ENCODE measurements at places on chromosomes 5 and 9.

DNA sequence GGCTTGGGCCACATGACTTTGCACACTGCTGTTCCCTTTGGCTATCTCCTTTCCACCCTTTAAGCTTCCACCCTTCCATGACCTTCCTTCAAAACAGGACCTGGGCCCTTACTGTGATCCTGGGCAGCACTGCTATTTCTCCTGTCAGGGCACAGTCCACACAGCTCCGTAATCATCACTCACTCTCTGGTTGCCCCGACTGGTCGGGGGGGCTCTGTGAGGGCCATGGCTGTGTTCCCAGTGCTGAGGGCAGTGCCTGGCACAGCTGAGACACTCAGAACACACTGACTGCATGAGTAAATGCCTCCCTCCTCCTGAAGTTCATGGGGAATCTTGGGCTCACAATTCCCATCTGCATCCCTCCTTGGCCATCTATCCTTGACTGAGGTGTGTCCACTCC is 12.2 kb downstream of the TRAF1 start:
- no peak for DNase-seq

GRCh38 chr9:124084087-124084486 is 72.5 kb downstream of the LHX2 start:
- DNase-seq = no peak

DNA sequence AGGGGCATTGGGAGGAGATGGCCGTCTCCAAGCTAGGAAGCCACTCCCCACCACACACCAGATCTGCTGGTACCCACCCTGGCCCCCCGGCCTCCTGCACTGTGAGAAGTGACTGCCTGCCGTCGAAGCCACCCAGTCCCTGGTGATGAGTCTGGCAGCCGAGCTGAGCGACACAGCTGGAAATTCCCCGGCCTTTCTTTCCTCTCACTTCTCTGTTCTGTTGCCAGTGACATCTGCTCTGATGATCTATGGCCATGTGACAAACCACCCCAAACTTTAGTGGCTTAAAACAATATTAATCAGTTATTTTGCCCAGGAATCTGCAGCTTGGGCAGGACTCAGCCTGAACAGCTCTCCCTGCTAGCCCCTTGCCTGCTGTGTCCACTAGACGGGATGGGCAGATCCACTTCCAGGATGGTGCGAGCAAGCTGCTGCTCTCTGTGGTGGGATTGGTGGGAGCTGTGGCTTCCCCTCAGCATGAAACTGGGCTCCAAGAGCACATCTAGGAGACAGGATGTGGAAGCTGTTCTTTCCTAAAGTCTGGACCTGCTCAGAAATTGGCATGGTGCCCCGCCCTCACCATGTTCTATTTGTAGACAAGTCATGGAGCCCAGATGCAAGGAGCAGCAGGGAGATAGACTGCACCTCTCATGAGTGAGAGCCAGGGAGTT is 211.2 kb downstream of the GADD45G start:
- no peak for DNase-seq

- DNase-seq = peak; percentile 80
These were observed 421 bp upstream of the DEPDC1B start for GRCh38 chr5:60700416-60700757.

DNA sequence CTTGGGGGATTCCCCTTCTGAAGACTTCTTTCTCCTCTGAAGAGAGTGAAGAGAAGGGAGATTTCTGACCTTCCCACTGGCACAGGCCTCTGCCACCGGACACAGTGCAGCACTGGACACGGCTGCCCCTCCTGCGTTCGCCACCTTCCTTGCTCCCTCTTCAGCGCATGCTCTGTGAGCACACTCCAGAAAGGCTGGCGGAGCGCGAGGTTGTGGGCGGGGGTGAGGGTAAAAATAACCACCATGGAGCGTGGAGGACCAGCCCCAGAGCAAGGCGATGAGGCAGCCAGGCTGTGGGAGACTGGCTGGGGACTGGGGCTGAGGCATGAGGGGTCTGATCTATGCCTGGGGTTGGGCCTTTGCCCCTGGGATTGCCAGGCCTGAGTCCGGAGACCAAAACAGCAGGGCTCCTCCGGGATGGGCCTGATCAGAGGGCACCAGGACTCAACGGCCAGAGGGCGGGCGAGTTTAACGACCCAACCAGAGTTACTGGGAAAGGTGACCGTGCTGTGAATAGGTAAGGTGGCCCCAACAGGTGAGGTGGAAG is 97.2 kb downstream of the ROR2 start:
- DNase-seq = no peak

GRCh38 chr9:22529426-22530199 is 83.0 kb downstream of the DMRTA1 start:
- DNase-seq = no peak

DNA sequence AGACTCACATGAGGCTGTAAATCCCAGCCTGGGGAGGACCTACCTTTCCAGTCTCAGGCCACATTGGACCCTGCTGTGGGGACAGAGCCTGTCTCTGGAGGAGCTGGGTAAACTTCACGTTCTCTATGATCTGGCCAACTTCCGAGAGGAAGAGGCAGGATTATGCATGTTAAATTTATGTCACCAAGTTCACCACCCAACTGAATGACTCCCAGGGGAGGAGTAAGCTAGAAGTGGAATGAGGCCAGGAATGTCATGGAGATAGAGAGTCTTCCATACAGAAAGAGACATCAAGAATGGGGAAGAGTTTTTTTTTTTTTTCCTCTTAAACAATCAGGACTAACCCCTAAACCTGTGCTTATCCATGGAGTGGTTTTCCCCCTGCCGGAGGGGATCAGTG is 90.3 kb upstream of the PALM2AKAP2 start:
- no peak for DNase-seq

- no peak for DNase-seq
These were observed 35.9 kb downstream of the MAMDC2 start for GRCh38 chr9:70079417-70080037.

DNA sequence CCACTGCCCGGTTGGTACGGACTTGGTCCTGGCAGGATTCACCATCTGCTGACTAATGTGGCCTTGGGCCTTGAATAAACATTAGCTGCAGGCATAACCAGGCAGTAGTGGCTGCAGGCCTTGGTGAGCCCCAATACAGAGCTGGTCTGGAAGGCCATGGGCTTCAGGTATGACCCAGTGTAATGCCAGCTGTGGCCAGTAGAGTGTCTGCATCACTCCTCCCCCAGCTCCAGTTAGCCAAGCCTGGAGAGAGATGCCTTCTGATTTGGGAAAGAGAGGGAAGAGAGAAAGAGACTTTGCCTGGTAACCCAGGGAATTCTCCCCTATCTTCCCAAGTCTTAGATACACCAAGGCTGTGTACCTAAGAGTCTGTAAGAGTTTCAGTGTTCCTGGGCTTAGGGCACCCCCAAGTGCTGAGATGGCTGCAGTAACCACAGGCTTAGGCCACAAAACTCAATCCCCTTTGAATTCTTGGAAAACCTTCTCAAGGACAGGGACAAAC is 5.6 kb upstream of the C5 start:
- no peak for DNase-seq

DNA sequence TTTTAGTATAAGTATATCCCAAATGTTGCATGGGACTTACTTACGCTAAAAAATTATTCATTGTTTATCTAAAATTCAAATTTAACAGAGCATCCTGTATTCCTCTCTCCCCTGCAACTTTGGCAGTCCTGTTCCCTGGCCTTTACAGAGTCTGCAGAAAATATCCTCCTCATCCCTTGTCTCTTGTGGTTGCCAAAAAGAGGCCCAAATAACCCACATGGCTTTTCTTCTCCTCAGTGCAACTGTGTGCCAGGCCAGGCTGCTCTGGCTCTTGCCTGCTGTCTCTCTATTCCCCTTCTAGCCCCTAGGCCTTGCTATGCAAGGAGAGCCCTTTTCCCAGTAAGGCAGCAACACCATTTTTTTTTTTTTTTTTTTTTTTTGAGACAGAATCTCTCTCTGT is 23.0 kb downstream of the ARHGEF37 start:
- no peak for DNase-seq

- DNase-seq = no peak
These were observed 131.4 kb downstream of the CCDC192 start for GRCh38 chr5:127834554-127834953.

GRCh38 chr9:129939431-129939830 is 103.6 kb downstream of the FNBP1 start:
- DNase-seq = no peak

- DNase-seq = no peak
These were observed 23.5 kb upstream of the HAND1 start for GRCh38 chr5:154501566-154501965.

GRCh38 chr5:43523662-43524072 is 8.7 kb upstream of the C5orf34 start:
- DNase-seq = no peak

DNA sequence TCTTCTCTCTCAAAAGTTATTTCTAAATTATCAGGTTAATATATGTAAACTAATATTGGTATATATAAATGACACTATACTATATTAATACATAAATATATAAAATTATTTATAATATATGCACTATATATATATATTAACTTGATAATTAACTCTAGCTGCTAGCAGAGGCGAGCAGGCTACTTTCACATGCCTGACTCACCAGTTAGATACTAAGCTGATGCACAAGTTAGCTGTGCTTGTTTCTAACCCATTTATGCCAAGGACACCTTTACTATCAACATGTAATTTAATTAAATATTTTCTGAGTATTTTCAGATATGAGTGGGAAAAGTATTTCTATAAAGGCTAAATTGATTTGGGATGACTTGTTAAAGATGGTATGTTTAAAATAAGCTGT is 70.1 kb downstream of the TRIO start:
- no peak for DNase-seq

- DNase-seq = no peak
These were observed 133.1 kb downstream of the DOCK8 start for GRCh38 chr9:347667-348292.

DNA sequence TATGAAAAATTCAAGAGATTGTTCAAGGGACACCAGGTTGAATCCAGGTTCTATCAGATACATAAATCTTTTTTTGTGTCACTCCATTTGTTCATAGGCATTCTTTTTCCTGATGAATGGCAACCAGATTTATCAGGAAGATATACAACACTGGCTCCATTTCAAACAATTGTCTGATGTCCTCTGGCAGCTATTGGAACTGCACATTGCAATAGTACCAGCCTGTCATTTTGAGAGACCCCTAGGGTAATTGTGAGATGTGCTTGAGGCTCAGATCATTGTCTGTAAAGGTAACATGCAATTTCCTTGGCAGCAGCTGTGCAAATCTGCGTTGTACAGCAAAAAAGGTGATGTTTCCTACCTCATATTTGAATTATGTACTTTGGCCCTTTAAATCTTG is 25.9 kb downstream of the KCTD16 start:
- DNase-seq = no peak

DNA sequence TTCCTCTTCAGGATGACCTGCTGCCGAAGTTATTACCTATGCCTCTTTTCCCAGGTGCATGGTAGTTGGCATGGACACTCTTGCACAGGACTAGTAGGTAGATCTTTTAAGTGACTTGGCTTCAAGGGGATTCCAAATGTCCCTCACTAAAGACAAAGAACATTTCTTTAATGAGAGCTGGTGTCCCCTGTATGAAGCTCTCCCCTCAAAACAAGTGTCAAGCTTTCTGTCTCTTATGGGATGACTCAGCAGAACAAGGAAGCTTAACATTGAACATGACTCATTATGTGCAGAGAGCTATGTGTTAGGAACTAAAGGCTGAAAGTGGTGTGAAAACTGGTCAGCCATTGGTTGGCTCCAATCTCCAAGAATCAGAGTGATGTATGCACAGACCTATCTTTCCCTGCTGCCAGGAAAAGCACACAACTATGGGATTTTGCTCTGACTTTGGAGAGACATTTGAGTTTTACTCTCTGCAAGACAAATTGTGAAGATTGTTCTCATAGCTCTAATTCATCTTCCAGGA is 120.5 kb downstream of the PRDM6 start:
- no peak for DNase-seq

- no peak for DNase-seq
These were observed 138.2 kb upstream of the MINAR2 start for GRCh38 chr5:129609710-129610109.

DNA sequence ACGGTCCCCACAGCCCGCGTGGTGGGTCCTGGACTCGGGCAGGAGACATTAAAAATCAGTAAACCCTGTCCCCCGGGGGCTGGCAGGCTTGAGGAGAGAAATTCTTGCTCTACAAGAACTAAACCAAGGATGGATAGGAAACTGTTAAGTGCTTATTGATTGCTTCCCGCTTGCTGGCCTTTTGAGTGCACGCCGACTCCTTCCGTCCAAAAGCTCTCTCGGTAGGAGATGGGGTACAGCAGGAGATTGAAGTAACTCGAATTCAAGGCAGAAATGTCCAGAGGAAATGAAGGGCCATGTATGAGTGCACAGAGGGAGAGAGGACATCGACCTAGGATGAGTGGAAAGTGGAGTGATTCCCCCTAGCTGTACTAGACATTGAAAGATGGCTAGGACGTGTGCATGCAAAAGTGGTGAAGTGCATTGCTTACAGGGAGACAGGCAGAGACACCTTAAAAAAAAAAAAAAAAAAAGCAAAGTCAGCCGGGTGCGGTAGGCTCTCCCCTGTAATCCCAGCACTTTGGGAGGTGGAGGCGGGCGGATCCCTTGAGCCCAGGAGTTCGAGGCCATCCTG is 923 bp downstream of the RECK start:
- peak; percentile 53 for DNase-seq

- DNase-seq = no peak
These were observed 214.2 kb downstream of the PRR16 start for GRCh38 chr5:120678279-120678678.

- DNase-seq = peak; percentile 21
These were observed 2.5 kb upstream of the ZNF367 start for GRCh38 chr9:96420468-96421219.

- DNase-seq = no peak
These were observed 72.5 kb downstream of the EPB41L4A start for GRCh38 chr5:112346411-112347044.

GRCh38 chr5:171961117-171961516 is 45.3 kb downstream of the FBXW11 start:
- no peak for DNase-seq

GRCh38 chr5:180658774-180659564 is 9.6 kb upstream of the FLT4 start:
- DNase-seq = no peak

GRCh38 chr5:72107901-72108201 is 576 bp downstream of the MAP1B start:
- no peak for DNase-seq

DNA sequence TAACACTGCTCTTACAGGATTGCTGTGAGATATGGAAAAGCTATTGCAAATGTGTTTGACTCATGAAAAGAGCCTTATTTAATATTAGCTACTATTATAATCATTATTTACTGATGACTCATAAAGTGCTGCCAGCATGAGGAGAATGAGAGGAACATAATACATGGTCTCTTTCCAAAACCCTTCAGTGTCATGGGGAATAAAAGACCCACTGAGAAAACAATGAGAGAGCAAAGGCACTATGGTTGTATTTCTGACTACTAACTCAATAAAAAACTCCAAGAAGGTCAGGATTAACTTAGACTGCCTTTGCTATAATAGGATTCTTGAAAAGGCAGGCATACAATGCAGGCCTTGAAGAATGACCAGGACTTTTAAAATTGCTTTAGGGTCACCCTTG is 633.5 kb downstream of the DTWD2 start:
- no peak for DNase-seq

DNA sequence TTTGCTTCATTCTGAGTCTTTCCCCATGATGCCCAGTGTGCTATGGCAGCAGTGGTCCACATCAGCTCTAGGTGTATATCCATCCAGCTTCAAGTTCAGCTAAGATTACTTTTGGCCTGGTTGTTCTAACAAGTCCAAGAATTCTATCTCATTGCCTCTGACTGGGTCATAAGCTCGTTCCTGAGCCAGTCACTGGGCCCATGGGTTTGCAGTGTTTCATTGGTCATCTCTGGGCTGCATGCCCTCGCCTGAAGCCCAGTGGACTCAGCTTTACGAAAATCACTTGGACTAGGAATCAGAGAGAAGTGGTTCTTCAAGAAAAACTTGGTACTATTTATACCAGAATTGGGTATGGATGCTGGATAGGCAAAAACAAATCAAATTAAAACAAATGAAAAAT is 16.1 kb upstream of the ARHGAP26 start:
- DNase-seq = no peak

Measured in KG1 (cell line).